ENCODE measurements at places on chromosomes 11 and 22.
A peak's percentile ranks its signal among the peaks of the same experiment; 100 is the strongest.

GRCh38 chr22:45150139-45150538 lies 13.6 kb upstream of the NUP50 start:
- DNase-seq, result no peak

- no peak for DNase-seq
These were observed 7.8 kb upstream of the RTL6 start for GRCh38 chr22:44505796-44506354.

DNA sequence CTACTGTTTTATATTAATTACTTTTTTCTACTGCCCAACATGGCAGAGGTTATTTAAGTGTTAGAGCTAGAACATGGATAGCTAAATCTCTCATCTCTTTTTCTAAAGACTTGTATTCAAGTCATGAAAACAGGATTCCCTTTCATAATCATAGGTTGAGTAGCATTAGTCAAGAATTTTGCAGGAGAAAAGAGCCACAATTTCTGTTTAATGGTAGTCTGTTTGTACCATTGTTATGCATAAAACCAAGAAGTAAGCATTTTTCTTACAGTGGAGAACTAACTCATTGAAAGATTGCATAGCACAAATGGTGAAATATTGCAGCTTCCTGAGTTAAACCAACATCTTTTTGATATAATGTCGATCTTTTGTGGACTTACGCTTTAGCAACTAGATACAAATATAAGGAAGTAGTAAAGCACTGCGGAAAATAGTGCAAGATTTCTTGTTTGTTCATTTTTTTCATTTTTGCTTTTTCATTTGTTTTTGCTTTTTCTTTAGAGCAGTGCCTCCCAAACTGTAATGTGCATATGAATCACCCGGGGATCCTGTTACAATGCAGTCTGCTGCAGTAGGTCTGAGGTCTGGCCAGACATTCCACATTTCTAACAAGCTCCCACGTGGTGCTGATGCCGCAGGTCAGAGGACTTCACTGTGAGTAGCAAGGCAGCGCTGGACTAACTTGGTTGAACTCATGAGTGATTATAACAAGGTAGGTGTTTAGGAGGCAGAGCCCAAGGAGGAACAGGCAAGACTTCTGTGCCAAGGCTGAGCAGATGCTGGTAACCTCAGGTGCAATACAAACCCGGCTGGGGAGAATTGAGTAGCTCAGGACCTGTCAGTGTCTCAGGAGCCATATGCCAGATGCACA lies 4.6 kb downstream of the ETS1 start:
- peak; percentile 86 for DNase-seq

GRCh38 chr11:43639224-43639623 lies 41.3 kb upstream of the HSD17B12 start:
- DNase-seq, result no peak

All from H9 (cell line).